ENCODE measurements at places on chromosomes 3 and 15.

DNA sequence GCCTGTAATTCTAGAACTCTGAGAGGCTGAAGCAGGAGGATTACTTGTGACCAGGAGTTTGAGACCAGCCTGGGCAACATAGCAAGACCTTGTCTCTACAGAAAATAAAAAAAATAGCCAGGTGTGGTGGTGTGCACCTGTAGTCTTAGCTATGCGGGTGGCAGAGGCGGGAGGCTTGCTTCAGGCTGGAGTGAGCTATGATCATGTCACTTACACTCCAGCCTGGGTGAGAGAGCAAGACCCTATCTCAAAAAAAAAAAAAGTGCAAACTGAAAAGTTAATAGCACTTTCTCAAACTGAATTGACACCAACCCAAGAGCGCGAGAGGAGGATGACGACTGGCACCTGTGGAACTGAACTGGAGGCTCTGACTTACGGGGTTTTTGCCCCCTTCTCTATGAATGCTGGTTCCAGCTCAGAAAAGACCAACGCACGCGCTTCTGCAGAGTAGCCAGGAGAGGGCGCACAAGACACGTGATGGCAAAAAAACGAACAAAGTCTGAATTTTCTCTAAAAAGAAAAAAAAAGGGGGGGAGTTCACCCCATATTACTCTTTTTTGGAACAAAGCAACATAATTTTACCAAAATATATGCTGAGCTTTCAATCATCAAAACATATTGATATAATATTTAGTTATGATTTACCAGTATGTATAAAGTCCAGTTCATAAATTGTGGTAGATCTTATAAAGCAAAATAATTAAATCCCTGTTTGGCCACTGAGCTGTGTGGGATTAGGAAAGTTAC, 23.7 kb downstream of the CFAP92 start:
- DNase-seq: no peak

DNA sequence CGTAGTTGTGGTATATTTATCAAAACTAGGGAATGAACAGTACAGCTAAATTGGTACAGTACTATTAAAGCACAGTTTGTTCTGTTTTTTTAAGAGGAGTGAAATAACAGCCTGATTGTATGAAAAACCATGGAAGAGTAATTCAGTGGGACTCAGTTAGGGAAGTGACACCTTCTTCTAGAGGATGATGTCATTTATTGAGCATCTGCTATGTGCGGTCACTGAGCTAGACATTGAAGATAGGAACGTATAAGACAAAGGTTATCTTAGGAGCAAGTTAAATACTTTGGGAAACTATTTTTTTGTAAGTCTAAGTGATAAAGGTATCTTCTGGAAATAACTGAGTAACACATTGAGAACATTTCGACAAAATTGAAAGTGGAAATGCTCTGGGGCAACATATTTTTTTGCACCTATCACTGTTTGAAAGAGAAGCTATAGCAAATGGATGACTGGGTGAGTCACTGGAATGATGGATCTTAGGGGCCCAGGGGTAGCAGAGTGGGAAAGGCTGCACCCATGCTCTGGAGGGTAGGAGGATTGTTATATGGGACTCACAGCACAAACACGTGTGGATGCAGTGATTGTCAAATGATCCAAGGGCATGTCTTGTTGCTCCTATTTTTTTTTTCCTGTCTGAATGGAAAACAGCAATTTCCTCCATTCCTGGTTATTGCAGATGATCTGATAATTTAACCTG, 43.0 kb downstream of the OXNAD1 start:
- DNase-seq: no peak

DNA sequence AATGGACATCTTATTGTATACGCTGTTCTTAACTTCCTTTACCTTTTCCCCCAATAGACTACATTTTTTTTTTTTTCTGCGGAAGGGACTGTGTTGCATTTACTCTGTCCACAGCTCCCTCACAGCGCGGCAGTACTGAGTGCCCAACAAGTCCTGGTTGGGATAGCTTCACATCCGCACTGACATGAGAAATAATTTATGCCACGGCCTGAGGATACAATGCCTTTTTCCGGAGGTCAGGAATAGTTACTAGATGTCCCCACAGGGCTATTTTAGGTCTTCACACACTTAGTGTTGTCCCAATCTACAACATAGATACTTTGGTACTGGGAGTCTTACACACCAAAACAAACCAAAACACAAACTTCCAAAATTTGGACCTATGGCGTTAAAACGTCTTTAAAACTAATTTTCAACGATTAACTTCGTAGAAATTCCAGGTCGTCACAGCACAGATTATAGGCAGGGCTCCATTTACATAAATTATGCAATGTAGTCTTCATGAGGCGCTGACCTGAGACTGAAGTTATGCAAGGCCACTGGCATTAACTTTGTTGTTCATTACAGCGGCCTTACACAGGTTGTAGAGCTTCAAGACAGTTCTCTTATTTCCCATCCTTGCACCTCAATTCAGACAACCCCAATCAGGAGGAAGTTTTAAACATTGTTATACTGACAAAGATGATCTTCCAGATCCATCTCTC, 989 bp upstream of the PPIB start:
- DNase-seq: no peak

GRCh38 chr3:51384055-51384725, 901 bp upstream of the MANF start:
- DNase-seq: no peak

DNA sequence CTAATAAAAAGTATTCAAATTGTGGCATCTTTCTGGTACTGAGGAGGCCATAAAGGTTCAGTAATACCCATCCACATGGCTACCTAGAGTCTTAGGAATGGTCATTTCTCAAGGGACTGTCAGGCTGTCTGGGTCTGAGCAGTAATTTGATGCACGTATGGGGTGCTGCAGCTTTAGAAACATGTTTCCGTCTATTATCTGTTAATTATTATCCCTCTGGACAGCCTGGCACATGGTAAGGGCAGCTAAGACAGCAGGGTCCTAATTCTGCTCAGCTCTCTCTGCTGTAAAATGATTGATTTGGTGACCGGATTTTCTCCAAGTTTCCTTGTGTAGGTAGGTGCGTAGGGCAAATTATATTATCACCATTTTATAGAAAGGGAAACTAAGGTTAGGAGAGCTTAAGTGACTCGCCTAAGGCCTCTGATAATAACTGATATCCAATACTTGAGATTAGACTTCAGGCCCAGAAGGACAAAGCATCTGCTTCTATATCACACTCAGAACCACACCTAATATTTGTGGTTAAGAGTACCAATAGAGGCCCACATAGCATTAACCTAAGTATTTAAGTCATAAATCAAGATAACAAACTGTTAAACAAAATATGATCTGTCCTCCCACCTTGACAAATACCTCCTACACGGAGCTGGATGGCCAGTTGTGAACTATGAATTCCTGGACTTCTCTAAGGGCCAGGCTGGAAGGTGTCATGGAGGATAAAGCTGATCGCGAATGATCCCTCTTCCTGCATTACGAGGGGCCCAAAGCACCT, 2.9 kb upstream of the RAP2B start:
- no peak for DNase-seq

- DNase-seq: no peak
These were observed 2.4 kb downstream of the NMNAT3 start for GRCh38 chr3:139675327-139675726.

- DNase-seq: no peak
These were observed 41.2 kb downstream of the PTPN23 start for GRCh38 chr3:47421741-47422649.

DNA sequence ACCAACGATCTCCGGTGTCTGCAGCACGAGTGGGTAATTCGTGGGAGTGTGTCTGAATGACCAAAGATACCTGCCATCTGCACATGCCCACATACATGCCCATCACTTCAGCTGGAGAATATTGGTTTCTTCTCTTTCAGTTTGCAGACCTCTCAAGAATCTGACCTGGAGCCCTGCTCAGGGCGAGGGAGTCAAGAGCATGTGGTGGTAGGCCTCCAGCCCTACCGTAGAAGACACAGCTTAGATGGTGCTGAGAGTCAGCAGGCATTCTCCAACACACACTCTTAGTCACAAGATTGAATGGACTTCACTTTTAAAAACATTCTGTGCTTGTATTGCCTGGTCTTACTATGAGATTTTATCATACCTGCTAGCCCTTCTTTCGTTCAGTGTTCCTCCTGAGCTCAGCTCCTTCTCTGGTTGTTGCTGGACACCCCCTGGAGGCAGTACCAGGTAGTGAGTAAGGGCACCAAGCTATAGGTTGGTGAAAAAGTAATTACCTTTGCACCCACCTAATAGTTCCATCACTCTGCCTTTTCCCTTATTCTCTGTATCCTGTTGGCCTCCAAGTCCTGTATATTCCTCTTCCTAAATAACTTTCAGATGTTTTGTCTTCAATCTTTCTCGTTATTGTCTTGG, 252.0 kb downstream of the CACNA2D3 start:
- DNase-seq: no peak

DNA sequence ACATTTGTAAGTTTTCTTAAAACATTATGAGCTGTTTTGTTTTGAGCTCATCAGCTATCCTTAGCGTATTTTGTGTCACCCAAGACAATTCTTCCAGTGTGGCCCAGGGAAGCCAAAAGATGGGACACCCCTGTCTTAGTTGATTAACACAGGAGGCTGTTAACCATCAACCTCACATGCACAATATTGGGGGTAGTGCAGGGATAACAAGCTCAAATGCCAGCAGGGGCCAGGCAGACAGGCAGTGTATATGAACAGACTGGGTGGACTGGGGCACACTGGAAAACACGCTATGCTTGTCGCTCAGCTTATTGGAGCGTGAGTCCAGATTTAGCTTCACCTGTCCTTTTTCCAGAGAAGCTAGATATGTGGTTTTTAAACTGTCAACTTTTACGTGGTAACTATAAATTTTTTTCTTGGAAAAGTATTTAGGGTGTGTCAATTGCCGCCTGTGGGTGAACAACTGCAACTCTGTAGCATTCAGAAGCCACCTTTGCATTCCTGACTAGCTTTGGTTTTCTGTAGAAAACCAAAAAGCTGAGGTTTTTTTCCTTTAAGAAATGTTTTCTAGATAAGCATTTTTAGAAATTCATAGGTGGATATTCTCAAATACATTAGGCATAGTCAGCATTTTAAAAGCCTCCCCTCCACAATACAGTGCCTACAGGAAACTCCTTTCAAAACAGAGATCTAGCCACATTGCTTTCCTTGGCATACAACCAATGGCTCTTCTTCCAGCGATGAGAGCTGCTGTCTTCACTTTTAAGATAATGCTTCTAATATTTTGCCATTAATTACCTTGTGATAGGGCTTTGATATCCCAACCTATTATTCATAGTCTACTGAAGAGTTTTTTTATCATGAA, 14.6 kb downstream of the PSMD6 start:
- no peak for DNase-seq

GRCh38 chr3:69499899-69500421, 114.1 kb upstream of the FRMD4B start:
- DNase-seq: no peak

DNA sequence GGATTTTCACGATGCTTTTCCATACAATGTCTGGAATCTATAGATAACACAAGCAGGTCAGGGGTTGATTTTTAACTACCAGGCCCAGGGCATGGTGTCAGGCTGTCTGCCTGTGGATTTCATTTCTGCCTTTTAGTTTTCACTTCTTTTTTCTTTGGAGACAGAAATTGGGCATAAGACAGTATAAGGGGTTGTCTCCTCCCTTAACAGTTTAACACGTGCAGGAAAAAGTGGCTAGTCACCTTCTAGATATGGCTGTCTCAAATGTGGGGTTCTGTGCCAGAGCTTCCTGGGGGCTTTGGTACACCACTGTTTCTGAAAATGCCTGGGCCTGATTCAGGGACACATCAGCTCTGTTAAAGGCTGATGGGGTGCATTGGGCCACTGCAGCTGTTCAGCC, 7.4 kb upstream of the ZNF589 start:
- DNase-seq: no peak

DNA sequence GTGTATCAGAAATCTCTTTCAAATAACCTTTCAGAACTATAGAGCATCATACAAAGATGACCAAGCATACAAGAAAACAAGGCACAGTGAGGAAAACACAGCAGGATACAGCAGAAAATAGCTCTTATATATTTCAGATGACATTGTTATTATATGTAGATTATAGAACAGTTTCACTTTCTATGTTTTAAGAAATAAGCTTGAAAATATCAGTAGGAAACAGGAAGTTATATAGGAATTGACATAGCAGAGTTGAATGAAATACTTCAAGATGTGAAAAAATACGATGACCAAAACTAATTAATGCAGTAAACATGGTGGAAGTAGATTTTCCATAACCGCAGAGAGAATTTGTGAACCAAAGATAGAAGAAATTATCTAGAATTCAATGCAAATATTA, 75.2 kb downstream of the LYSMD4 start:
- no peak for DNase-seq

- DNase-seq: no peak
These were observed 4.3 kb upstream of the MRPS25 start for GRCh38 chr3:15069441-15069840.

- no peak for DNase-seq
These were observed 708.9 kb downstream of the NTRK3 start for GRCh38 chr15:87547470-87548181.

DNA sequence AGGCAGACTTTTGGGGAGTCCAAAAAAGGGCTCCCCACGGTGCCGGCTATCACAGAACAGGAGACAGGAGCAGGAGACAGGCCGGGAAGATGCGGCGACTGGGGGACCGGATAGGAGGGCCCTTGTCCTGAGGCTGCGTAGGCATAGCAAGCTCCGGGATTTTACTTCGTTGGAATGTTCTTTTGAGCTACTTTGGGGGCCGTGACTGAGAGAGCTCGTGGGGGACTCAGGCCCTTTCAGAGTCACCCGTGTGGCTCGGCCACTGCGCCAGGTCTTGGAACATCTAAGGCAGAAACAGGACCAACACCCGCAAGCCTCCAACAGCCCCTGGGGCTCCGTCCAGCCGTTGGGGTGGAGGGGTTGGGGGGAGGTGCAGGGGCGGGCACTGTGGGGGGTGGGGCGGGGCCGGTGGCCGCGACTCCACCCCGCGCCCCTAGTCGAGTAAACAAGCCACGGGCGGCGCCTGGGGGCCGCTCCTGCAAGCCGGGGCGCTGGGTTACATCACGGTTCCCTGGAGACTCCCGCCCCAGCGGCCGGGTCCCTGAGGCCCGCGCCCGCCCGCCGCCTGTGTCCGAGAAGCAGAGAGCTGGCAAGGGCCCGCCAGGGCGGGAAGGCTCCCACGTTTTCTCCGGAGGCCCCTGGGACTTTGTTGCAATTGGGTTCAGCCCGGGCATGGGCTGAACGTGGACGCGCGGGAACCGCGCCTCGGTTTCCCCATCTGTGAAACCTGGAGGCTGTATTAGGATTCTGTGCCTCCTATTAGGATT, 23.3 kb upstream of the C15orf39 start:
- DNase-seq: no peak

DNA sequence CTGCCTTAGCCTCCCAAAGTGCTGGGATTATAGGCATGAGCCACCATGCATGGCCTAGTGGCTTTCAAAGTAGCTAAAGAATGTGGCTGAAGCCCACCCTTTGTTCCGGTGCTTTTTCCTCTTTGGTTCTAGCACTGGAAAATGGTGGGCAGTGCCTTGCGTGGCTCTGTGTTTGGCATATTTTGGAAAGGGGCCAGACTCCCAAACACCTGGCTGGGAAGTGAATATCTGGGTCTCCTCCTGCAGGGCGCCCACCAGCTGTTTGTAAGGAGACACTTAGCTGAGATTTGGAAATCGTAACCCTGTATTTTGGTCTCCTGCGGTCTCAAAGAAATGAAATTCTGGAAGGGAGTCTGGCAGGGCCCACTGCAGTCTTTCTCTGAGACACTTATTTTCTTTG, 336.4 kb downstream of the IL20RB start:
- DNase-seq: no peak

GRCh38 chr3:190444576-190445145, 5.0 kb downstream of the TMEM207 start:
- no peak for DNase-seq

GRCh38 chr3:38421679-38422336, 31.9 kb upstream of the ACVR2B start:
- DNase-seq: no peak

- no peak for DNase-seq
These were observed at the start of gene IL17RC for GRCh38 chr3:9916734-9917680. Gene IL17RC (plus strand): TSS chr3:9917098. CDS start chr3:9917316, 218 bp downstream.

Measured in GM12878 (cell line).